ENCODE measurements at places on chromosomes 16 and 17.

- no peak for DNase-seq
These were observed 86.5 kb downstream of the ABCA8 start for GRCh38 chr17:68868708-68869107.

DNA sequence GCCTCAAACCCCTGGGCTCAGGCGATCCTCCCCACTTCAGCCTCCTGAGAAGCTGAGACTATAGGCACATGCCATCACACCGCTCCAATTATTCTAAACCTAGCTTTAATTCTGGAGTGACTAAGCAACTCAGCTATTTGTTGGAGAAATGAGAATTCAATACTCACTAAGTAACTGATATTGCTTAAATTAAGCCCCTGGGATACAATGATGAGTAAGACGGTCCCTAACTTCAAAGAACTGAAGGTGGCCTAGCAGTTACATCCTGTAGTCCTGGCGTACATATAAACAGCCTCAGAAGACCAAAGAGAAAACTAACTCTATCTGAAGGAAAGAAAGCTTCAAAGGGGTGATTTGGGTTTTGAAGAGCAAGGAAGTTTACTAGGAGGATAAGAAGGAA lies 25.0 kb downstream of the XPO6 start:
- no peak for DNase-seq

- no peak for DNase-seq
These were observed 2.4 kb upstream of the TBX2 start for GRCh38 chr17:61397086-61397842.

DNA sequence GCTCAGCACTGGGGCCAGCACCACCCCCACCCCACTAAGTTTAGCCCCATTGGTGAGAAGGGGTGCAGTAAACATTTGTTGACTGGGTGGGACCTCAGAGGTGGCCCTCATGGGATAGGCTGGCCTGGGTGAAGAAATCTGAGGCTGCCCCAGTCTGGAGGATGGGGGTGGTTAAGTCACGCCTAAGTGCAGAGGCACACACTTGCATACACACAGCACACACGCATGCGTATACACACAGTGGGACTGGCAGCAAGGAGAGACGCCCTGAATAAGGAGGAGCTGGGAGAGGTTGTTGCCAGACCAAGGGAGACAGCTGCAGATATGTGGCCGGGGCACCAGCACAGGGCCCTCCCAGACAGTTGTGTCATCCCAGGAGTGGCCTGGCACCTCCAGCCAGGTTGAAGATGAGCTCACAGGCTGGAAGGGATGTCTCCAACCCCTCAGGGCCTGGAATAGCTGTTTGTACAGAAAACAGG lies 3.0 kb upstream of the BCAR1 start:
- DNase-seq, result no peak

- no peak for DNase-seq
These were observed 79.9 kb downstream of the CYB561 start for GRCh38 chr17:63366241-63366566.

- DNase-seq, result no peak
These were observed 21.2 kb upstream of the MON1B start for GRCh38 chr16:77169650-77170236.

DNA sequence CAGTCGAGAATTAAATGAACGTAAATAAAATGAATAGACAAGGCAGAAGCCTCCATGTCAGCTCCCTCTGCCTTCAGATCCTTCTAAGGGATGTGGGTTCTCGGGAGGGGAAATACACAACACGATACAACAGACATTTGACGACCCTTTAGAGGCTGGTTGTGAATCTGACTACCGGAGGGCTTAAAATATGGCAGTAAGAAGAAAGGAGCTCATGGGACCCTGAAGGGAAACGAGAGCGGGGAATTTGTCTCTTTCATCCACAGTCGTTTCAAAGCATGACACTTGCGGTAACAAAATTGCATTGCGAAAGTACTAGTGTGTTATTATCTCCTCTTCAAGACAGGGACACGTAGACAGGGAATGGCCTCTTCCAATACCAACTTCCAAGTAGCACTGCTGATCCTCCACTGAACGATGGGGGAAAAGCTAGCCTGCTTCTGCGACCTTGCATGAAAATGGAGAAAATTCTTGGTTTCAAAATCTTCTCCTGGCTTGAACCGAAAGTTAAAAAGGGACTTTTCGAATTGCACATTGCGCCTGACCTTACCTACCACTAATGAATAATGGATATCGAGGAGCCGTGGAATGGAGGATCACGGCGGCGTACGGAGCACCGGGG lies 1.2 kb upstream of the TNRC6C start:
- no peak for DNase-seq

DNA sequence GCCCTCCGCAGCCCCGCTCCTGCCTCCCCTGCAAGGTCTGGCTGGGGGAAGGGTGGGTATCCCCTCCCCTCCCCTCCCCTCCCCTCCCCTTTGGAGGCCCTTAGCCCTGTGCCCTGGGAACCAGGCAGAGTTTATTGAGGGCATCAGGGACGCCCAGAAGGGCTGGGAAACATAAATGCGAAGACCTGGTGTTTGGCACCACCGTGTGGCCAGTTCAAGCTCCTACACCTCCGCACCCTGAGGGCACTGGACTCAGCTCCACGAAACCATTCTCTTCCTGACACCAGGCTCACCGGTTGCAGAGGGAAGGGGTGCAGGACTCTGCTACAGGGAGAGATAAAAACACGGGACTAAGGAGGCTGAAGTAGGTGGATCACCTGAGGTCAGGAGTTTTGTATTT lies 1.0 kb upstream of the AIPL1 start:
- no peak for DNase-seq

DNA sequence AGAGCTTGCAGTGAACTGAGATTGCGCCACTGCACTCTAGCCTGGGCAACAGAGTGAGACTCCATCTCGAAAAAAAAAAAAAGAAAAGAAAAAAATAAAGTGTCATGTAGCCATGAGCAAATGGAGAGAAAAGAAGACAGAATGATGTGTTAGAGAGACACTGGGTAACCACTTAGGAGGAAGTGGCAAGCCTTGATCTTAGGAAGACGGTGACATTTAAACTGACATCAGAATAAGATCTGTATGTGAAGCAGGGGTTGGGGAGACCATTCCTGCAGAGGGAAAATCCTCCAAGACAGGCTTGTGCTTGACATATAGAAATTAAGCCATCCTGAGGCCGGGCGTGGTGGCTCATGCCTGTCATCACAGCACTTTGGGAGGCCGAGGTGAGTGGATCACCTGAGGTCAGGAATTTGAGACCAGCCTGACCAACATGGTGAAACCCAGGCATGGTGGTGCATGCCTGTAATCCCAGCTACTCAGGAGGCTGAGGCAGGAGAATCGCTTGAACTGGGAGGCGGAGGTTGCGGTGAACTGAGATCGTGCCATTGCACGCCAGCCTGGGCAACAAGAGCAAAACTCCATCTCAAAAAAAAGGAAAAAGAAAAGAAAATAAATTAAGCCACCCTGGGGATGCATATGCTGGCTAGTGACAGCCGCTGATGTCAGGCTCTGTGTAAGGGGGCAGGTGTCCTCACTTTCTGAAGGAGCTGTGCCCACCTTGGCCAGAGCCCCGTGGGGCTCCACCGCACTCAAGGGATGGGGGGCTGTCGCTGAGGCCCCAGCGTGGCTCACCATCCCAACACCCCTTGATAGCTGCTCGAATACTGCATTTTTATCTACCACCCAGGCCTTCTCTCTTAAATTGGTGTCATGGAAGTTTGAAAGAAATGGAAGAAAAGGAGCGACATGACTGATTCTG lies 13.1 kb upstream of the CYB5B start:
- DNase-seq, result peak; percentile 14

GRCh38 chr17:62648956-62649294 lies 21.5 kb downstream of the MRC2 start:
- DNase-seq, result no peak

- DNase-seq, result no peak
These were observed 16.3 kb upstream of the MAP3K14 start for GRCh38 chr17:45332989-45333701.

- DNase-seq, result no peak
These were observed 175.4 kb downstream of the AATF start for GRCh38 chr17:37123941-37124820.

DNA sequence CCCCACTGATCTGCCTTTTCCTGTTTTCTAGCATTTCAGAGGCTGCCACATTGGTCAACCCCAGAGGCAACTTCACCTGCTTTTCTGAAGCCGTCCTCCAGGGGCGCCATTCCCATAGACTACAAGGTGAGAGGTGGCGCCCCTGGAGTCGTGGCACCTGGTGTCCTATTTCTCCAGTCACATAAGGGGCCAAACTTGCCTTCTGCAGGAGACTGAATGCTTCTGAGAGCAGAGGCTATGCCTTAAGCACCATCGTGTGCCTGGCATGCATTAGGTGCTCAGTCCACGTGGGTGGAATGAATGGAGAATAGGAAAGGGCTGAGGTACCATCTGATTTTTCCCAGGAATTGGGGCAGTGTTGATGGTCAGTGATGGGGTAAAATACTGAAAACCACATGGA lies 164.8 kb downstream of the HAPSTR1 start:
- DNase-seq, result no peak

DNA sequence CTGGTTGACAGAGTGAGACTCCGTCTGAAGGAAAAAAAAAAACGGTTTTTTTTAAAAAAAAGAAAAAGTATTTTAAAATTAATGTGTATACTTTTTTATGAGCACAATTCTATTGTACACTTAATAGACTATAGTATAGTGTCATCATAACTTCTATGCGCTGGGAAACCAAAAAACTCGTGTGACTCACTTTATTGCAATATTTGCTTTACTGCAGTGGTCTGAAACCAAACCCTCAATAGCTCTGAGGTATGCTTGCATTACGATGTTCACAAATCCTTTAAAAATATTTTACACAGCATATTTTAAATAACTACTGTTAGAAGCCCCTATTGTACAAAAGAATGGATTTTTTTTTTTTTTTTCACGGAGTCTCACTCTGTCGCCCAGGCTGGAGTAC lies 12.4 kb upstream of the MAP2K6 start:
- DNase-seq, result no peak

DNA sequence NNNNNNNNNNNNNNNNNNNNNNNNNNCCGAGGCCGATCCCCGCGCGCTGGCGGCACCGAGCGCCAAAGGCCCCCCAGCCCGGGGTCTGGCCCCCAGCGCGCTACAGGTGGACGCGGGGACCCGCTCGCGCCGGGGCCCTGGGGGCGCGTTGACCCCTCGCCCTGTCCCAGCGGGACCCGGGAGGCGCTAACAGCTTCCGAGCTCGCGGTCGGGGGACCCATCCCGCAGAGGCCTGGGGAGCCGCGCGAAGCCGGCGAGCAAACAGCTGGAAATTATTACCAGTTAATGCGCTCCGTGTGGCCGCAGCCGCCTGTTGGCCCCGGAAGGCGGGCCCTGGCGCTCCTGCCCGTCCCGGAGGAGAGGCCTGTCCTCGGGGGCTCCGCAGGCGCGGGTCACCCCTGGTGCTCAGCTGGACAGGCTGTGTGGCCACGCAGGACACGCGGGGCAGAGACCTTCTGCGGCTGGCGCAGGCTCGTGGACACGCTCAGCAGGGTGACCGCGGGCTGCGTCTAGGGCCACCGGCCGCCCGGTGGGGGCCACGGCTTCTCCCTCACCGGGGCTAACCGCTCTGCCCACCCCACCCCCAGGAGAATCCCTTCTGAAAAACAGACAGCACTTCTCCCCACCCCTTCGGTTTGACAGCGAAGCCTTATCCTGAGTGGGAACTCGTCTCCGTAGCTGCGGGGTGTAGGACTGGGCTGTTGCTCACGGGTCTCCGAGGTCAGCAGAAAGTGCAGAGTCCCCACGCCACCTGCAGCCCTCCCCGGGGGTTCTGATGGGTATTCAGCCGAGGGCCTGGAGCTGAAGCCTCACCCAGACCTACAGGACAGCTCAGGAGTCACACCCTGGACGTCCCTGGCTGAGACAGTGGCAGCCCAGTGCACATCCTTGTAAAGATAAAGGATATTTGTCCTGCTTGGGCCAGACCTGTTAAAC lies 138.7 kb upstream of the RPH3AL start:
- DNase-seq, result peak; percentile 85

GRCh38 chr16:22014271-22014873 lies 6.5 kb downstream of the MOSMO start:
- no peak for DNase-seq

- peak; percentile 74 for DNase-seq
These were observed 55.8 kb downstream of the MYH13 start for GRCh38 chr17:10316801-10317542.

GRCh38 chr17:73785958-73786743 lies 141.9 kb upstream of the SDK2 start:
- DNase-seq, result no peak

DNA sequence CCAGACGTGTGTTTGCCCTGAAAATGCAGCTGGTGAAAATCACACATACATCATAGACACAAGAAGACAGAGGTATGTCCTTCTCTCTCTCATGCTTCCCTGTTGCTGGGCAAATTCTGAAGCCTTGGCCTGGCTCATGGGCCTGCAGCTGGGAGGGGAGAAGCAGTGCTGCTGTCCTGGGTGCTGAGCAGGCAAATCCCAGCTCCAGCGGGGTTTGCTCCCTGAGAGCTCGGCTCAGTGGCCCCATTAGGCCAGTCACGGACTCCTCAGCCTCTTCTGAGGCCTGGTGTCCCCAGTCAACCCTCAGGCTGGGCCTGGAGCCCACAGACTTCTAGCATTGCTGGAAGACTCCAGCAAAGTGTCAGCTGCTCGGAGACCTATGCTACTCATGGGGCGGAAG lies 11.7 kb downstream of the RHBDL3 start:
- DNase-seq, result no peak

GRCh38 chr16:86391486-86391885 lies 118.8 kb upstream of the FOXF1 start:
- DNase-seq, result no peak

- DNase-seq, result no peak
These were observed 17.8 kb upstream of the METRNL start for GRCh38 chr17:83061586-83061985.

GRCh38 chr16:58096249-58096648 lies 32.9 kb downstream of the CFAP20 start:
- DNase-seq, result no peak

DNA sequence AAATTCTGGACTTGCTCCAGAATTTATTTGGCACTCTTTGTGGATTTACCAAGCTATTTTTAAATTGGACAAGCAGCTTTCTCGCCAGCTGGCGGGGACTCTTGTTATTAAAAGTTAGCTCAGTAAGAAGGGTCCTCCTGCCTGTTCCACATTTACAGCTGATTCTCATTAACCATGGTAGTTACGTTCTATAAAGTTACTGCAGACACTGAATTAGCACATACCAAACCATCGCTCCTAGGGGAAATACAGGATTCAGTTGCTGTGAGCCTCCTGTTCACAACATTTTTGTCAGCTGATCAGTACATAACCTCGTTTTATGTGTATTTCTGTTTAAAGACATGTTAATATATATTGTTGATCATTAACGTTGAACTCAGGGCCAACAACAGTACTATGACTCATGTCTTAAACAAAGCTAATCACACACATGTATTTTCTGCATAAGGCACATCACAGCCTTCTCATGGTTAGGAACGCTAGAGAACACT lies 4.2 kb downstream of the LDAF1 start:
- DNase-seq, result no peak

GRCh38 chr17:5133311-5133710 lies 17.5 kb downstream of the USP6 start:
- peak; percentile 49 for DNase-seq
